GM12892 (cell line): ENCODE measurements at places on chromosomes 3 and 15.

DNA sequence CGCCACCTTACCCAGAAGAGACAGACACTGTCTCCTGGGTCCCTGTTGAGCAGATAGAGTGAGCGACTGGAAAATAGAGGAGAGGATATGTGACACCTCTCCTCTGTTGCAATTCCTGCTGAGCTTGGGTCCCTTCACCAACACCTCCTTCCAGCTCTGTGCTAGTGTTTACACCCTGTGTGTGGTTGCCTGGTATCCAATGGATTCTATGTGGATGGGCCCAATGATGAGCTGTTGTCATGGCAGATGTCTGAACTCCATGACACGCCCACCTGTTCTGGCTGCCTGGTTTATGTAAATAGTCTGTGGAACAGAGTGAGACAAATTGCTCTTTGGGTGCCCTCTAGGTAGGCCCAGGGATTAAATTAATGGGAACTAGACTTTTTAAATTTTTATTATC, 23.7 kb downstream of the RBM5 start:
- no peak for DNase-seq

DNA sequence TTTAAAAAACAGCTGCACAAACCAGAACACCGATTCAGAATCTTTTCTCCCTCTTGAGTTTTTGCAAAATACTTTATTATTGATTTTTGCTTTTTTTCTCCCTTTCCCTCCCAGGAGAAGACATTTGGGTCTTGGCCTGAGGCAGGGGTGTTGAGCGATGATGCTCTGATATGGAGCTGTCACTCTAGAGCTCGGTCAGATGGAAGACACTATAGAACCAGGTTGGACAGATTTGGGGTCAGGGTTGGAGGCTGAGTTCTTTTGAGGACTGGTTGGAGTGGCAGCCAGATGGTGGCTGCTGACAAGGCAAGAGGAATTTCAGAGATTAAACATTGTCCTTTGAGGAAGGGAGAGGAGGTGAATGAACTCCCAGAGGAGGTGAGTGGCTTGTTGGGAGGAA, 16.9 kb downstream of the CDAN1 start:
- no peak for DNase-seq

- no peak for DNase-seq
Measured at GRCh38 chr3:188863999-188864406, 307.8 kb upstream of the TPRG1 start.

DNA sequence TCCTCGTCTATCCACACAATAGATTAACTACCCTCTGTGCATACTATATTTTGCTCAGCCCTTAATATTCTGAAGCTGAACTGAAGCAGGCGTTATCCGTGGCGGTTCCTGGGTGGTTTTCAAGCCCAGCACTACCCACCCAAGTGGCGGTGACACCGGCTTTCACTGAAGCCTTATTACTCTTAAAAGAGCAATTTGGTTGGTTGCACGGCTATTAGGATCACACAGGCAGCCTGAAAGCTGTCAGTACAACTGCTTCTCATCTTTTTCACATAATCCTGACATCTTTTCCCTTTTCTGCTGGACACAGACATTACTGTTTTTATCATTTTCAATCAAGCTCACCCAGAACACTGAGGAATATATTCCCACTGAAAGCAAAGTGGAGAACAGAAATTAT, 525.3 kb upstream of the ZNF717 start:
- DNase-seq: no peak

DNA sequence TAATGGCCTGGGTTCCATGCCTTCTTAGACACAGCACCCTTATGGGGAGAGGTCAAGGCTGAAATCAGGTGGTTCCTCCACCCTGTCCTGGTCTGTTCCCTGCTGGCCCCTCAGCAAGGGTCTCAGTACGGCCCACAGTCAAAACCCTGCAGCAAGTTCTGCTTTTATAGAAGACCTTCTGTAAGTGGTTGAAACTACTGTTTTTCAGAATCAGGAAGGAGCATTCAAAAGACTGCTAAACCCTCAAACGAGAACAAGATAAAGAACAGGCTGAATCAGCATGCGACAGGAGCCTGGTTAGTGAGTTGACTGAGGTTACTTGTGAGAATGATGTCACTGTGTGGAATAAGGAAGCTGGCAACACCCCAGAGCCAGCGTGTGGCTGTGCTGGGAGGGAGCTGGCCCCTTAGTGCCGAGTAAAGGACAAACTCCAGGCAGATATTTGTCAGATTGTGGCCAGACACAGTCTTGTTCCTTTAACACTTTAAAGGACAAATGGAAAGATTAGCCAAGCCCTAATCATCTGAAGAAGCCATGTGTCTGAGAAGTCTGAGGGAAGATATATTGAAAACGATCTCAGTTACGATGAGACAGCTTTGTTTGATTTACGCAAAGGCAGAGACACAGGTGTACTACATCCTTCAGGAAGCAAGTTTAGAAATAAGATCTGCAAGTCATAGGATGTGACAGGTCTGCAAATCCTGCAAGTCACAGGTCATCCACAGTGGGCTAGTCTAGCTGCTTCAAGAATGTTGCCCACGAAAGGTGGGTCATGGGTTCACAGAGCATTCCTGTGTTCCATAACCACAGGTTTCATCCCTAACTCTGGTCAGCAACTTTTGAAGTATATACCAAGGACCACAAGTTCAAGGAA, 54.0 kb downstream of the B3GNT5 start:
- no peak for DNase-seq

DNA sequence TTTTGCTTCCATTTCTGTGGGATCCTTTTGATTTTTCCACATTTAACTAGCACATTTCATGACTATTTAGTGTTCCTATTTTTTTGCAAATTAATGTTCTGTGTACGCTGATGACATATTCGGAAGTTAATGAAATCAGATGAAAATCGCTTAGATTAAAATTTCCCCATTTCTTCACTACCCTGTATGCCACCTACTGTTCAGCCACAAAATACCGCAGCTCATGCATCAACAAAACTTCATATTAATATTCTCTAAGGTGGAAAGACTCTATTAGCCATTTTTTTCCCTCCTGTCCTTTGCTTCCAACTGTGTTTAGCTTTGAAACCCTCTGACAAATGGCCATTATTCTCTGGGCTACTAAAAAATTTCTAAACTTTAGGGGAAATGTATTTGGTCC, 300.6 kb downstream of the MECOM start:
- no peak for DNase-seq

DNA sequence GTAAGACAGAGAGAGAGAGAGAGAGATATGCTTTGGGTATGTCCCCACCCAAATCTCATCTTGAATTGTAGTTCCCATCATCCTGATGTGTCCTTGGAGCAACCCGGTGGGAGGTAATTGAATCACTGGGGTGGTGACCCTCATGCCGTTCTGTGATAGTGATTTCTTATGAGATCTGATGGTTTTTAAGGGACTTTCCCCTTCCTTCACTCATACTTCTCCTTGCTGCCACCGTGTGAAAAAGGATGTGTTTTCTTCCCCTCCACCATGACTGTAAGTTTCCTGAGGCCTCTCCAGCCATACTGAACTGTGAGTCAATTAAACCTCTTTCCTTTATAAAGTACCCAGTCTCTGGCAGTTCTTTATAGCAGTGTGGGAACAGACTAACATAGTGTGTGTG, 60.3 kb downstream of the EOMES start:
- no peak for DNase-seq

- no peak for DNase-seq
Measured at GRCh38 chr15:65058394-65059368, 9.1 kb downstream of the RASL12 start.

- DNase-seq: no peak
Measured at GRCh38 chr3:42762046-42762724, 10.9 kb downstream of the CCDC13 start.

DNA sequence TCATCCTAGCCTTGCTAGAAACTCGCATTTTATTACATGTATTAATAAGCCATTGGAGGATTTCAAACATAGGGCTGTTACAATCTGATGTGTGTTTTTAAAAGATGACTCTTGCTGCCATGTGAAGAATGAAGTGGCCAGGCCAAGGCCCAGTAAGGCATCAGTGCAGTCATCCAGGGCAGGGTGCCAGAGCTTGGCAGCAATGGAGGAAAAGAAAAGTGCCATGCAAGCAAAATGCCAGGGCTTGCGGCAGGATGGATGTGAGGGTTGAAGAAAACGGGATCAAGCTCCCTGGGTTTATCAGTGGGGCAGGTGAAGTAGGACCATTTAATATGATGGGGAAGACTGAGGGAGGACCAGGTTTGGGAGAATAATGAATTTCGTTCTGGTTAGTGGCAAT, 183.6 kb downstream of the MINAR1 start:
- no peak for DNase-seq

DNA sequence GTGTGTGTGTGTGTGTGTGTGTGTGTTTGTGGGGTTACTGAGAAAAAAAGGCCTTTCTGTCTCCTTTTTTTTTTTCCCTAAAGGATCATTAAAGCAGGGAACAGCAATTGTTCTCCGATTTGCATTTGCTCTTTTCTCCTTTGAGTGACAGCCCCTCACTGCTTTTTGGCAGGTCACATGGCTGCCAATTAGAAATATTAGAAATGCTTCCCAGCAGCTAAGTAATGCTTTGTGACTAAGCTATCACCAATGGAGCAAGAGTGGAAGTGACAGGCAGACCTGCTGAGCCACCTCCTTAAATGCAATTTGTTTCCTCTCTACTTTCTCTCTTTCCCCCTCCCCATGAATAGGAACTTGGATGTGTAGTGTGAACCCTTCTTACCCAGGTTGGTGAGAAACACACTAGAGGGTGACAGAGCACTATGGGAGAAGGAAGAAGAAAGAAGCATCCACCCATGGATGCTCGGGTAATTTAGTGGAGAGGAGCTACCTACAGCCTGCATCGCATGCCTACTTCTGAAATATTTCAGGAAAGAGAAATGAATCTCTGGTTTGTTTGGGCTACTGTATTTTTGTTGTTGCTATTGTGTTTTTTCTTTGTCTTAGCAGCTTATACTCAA, 165.2 kb upstream of the PDZRN3 start:
- DNase-seq: no peak

DNA sequence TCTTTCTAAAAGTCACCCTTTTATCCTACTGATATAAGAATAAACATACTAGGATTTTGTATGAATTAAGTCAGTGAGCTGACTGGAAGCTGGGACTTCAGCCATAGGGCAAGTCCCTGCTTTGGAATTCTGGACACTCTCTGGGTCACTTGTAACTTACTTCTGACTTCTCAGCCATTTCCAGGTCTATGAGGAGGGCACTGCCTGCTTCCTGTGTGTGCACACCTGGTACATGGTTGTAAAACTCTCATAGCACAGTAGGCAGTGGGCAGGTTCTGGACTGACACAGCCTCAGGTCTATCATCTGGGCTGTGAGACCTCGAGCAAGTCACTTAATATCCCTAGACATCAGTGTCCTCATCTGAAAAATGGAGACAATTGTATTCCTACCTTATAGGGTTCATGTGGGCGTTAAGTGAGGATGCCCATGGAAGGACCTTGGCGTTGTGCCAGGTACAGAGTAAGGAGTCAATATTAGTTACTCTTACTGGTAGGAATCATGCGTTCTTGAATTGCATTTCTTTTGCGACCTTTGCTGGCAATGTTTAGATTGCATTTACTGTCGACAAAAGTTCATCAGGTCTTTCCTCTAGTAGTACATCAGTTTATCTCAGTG, 27.5 kb upstream of the TGM5 start:
- no peak for DNase-seq

GRCh38 chr3:100730524-100730923, 21.2 kb downstream of the TFG start:
- DNase-seq: no peak

DNA sequence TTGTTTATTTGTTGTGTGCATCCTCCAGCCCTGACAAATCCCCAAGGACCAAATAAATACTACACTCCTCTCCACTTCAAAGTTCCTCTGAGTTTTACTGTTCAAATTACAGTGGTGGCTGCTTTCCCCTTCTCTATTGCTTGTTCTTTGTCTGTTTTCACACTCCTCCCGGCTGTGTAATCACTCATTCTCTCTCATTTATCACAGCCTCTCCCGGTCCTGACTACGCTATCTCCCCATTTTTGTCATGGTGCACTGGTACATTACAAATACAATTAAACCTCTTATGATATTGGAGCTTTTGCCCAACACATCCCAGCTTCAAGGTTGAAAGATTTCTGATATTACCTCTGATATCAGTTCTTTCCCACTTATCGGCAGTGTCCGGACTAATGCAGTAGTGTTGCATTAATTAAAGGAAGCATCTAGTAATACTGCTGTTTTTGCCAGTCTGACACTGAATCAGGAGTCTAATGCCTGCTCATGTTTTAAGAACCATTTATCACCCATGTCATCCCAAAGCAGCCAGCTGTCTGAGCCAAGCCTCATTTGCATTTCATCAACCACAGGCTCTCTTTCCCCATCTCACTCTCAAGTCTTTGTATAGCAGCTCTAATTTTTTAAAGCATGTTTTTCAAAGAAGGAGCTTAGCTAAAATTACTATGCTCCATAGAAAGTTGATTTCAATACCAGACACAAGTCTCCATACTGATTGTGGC, 740.5 kb downstream of the ROBO2 start:
- no peak for DNase-seq

DNA sequence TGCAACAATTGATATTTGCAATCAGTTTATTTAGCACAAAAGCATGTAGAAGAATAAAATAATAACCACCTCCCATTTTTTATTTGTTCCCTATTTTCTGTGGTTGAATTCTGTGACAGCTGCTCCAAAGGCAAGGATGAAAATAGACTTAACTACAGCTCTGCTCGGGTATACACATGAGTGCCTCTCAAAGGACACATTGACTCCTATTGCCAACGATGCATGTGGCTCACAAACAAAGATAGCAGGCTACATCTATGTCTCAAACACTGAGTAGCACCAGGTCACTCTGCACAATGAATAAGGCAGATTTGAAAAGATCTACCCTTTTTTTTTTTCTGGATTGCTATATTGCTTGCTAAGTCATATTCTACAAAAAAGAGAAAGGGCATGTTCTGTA, 612.9 kb downstream of the ROBO1 start:
- DNase-seq: no peak

DNA sequence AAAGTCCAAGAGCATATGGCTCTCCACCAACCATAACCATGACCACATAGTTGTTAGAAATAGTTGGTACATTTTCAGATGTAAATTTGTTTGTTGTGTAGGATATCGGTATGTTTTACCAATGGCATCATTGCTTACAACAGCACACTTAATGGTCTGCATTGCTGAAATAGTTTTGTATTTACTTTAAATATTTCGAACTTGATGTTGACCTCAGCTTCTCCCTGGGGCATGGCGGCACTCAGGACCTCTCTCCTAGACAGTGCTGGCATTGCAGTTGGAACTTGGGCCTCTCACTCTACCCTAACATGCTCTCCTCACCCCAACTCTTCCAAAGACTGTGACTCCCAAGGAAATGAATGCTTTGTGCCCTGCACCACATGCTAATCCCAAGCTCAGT, 5.0 kb downstream of the SLC22A13 start:
- no peak for DNase-seq

GRCh38 chr15:75508840-75509532, 57.5 kb upstream of the SIN3A start:
- DNase-seq: no peak

DNA sequence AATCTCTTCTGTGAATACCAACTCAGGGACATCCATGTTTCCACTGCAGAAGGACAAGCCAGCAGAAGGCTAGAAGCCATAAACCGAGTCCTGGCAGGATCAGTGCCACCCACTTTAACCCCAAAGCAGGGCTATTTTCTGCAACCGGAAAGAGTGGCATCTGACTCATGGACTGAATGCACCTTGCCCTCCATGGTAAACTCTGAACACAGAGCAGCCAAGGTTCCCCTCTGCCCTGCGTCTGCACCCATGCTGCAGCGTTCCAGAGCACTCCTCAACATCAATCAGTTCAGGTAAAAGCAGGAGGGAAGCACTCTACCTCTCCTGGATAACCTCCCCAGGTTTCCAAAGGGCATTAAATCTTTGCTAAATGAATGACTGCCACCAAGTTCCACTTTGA, 801 bp upstream of the NGRN start:
- DNase-seq: no peak

GRCh38 chr3:166444336-166444735, 607.1 kb upstream of the BCHE start:
- DNase-seq: no peak
